ENCODE measurements at places on chromosomes 11 and 22. TPM values are rescaled to one million over a fixed set of nuclear protein-coding genes. Genes with fewer than 3 reads are reported as not detected.

SLC22A8 gene
- total RNA-seq, result not detected

TMEM86A gene
- total RNA-seq, result 0.47 TPM

MMP11 gene
- total RNA-seq, result 11.0 TPM

OR8H3 gene
- total RNA-seq, result not detected

TRIM48 gene
- total RNA-seq, result not detected

DGAT2 gene
- total RNA-seq, result 0.60 TPM

FAM83F gene
- total RNA-seq, result not detected

Measured in smooth muscle cell of the coronary artery (primary cell).